ENCODE measurements at places on chromosomes 5 and 9.

DNA sequence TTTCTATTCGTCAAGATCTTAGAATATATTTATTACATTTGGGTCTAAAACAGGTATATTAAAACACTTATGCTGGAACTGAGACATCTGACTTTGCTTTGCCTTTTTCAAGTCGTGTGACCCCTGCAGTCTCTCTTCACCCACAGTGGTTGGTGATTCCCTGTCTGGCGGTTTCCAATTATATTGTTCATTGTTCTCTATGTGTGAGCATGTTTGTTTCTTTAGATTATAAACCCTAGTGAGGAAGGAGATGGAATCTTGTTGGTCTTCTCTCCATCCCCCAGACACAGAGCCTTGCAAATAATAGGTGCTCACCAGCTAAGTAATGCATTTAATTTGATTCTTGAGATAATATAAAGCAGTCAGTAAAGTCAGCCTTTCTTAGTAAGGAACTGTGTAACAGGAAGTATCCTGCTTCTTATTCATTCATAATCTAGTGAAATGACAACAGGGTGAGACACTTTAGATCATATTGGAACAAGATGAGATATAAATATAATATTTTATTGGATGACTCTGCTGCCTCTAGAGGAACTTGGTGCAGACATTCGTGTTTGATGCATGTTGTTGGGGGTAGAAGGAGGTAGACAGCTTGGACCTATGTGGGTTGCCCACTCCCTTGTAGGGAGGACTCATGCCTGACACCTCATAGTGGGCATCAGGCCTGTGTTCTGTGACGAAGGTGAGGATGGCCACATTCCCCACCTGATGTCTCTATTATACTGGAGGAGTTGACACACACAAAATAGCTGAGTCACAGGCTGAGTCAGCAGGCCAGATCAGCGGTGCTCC lies 88.1 kb downstream of the FGF1 start:
- peak; percentile 55 for DNase-seq

- DNase-seq: no peak
Measured at GRCh38 chr9:124671861-124672260, 99.2 kb downstream of the NR6A1 start.

DNA sequence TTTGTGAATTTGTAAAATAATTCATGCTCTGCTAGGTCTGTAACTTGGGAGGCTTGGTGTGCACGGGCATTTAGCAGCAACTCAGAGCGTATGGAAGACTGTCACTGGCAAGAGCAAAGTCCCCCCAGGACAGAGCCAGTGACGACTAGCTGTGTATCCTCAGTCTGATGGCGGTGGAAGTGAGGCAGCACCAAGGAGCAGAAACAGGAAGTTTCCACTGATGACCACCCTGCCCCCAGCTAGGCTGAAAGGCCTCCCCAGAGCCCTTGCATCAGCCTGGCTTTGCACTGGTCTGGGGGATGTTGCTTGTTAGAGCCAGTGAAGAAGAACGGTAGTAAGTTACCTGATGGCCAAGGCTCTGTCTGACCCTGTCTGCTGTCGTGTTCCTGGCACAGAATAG lies 66.8 kb upstream of the ABL1 start:
- no peak for DNase-seq

DNA sequence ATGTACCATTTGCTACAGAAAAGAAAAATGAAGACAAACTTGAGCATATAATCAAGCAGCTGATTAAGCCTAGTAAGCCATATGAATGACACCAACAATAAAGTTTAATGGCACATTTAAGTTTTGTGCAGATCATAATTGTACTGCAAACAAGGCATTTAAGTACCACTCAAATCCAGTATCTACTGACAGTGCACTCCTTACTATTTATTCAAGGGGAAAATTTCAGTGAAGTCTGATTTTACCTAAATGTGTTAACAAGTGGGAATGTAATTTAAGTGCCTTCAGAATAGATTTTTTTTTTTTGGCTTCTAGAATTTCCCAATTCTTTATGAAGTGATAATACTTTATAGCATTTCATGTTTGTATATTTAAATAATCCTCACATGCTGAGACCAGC lies 341.0 kb upstream of the POU5F2 start:
- no peak for DNase-seq

DNA sequence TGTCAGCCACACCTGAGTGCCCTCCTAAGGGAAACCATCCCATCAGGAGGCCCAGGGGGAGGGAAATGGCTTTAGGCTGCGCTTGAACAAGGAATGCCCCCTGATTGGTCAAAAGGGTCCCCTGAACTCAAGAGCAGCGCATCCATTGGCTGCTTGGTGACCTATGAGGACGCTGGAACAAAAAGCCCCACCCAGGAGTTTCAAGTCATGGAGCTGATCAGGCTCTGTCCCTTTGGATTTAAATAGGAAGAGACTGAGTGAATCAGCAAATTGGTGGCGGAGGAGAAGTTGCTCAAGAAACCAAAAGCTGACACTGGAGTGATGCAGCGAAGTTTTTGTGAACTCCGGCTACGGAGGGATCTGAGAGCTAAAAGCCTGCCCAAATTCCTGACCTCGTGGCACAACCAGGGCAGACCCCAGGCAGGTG lies 66.7 kb downstream of the SMIM23 start:
- no peak for DNase-seq

- DNase-seq: no peak
Measured at GRCh38 chr5:53080271-53080670, 29.3 kb downstream of the MOCS2 start.

- no peak for DNase-seq
Measured at GRCh38 chr5:68028131-68028727, 187.3 kb upstream of the PIK3R1 start.
